ENCODE measurements at places on chromosomes 2 and 18.

DNA sequence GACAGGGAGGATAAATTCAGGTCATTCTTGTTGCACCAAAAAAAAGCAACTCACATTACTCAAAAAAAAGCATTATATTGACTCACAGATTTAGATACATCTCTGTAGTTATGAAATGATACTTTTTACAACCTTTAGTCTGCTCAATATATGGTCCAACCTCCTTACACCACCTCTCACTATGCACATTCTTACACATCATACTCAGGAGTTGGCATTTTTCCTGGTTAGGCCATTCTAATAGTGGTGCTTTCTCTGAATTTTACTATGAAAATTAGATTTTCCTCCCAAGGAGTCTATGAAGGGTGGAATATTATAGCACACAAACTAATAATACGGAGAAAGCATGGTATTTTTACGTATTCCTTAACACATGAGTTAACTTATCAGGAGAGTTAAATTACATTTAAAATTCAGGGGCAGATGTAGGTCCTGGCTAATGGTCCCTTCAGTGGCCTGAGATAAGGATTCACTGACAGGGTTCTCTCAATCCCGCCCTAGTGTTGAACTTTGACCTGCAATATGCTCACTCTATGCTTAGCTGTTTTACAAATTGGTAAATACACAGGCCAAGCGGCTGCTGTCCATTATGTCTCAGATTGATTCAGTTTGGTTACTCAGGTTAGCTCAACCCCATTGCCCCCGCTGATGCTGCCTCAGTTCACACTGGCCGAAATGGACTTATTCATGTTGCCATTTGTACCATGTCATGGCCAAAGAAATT, 153.6 kb downstream of the NCKAP5 start:
- DNase-seq, result no peak

DNA sequence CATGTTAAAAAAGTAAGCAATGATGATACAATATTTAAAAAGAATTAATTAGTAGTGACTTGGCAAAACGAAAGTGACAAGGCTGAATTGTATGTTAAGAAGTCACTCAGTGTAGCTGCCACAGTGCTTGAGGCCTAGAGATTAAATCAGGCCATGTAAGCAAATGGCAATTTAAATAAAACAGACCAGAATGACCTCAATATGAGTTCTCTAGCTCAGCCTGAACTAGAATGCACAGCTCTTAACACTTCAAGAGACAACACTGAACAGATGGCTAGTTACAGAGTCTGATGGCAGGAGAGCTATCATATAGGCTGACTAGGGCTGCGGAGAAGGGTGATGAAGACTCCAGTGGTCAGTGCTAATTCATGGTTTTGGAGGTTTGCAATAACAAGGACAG, 117.9 kb upstream of the ZBTB14 start:
- DNase-seq, result no peak

- DNase-seq, result no peak
Measured at GRCh38 chr2:12881952-12882351, 165.2 kb downstream of the TRIB2 start.

GRCh38 chr2:133171393-133172004, 396.8 kb downstream of the NCKAP5 start:
- DNase-seq, result no peak

- no peak for DNase-seq
Measured at GRCh38 chr2:217887841-217888701, 114.7 kb downstream of the TNS1 start.

DNA sequence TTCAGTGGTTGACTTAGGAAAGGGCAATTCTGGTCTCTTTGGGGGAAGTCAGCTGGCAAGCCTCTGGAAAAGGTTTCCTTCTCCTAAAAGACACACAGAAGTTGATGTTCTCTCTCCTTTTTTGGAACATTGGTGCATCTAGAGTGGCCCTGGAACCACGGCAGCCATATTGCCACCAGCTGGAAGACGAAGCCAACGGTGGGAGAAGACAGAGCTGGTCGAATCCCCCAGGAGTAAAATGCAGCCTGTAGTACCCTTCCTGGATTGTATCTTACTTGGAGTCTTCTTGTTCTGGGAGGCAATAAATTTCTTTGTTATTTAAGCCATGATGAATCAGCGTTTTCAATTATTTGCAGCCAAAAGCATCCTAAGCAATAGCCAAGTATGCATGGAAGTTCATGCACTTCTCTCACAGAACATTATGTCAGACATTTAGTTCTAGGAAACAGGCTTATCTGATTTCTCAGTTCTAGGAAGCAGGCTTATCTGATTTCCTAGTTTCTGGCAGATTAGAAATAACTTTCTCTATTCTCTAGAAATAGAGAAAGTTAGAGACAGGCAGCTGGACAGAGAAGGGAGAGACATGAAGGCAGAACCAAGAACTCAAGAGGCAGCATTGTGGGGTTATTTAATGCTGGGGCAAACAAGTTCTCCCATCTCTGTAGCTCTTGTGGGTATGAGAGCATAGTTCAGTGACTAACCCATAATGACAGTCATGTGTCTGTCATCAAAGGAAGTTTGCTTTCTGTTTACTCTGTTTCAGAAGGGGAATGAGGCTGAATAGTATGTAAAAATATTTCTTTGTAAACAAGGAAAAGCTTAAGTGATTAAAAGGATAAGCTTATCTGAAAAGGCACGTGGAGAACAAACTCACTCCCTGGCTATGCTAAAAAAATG, 40.5 kb upstream of the NABP1 start:
- no peak for DNase-seq

DNA sequence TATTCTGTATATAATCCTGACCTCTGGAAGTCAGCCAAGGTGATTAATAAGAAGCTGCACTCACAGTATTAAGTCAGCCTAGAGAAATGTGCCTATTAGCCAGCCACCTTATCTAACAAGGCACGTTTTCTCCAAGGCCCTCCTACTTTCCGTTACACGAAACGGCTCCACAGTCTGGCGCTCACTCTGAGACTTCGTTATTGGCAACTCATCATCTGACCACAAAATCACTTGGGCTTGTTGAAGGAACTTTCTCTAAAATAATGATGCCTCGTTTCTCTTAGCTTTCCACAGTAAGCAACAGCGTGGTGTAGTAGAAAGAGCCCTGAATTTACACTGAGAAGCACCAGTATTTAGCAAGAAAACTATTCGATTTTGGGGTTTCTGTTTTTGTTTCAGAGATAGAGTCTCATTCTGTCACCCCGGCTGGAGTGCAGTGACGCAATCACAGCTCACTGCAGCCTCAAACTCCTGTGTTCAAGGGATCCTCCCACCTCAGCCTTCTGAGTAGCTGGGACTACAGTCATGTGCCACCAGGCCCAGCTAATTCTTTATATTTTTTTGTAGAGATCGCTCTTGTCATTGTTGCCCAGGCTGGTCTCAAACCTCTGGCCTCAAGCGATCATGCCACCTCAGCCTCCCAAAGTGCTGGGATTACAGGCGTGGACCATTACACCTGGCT, 53.6 kb upstream of the SLC14A1 start:
- DNase-seq, result no peak

DNA sequence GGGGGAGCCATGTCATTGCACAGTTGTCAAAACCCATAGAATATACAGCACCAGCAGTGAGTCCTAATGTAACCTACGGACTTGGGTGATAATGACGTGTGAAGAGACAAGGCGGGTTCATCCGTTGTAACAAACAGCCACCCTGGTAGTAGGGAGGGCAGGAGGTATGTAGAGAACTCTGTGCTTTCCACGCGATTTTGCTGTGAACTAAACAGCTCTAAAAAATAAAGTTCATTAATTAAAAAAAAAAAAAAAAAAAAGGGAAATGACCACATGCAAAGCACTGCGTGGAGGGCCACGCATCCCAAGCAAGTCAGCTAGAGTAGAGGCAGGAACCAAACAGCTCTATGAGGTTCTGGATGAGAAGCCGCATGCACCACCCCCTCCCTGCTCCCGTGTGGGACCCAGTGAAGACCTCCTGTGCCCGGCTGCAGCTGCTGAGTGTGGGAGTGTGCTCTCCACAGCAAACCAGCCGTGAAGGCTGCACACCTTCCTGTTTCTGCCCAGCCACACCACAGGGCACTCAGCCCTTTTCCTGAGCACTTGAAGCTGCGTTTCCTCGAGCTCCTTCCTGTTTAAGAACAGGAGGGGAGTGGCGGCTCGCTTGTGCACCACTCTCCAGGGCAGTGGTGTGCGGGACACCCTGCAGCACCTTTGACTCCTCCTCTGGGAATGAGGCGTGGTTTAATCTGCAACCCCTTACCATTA, 65.6 kb downstream of the ODC1 start:
- DNase-seq, result no peak

- DNase-seq, result no peak
Measured at GRCh38 chr2:214169736-214170135, 241.1 kb upstream of the VWC2L start.

DNA sequence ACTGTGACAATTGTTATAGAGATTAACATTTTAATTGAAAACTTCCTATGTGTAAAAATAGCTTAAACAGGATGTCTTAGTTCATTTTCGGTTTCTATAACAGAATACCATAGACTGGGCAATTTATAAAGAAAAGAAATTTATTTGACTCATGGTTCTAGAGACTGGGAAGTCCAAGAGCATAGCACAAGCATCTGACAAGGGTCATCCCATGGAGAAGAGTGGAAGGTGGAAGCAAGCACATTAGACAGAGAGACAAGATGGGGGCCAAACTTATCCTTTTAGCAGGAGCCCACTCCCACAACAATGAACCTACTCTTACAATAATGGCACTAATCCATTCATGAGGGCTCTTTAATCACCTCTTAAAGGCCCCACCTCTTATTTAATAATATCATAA, 100.3 kb downstream of the FAM161A start:
- no peak for DNase-seq

GRCh38 chr2:241330616-241330981, 14.9 kb downstream of the SEPTIN2 start:
- no peak for DNase-seq

DNA sequence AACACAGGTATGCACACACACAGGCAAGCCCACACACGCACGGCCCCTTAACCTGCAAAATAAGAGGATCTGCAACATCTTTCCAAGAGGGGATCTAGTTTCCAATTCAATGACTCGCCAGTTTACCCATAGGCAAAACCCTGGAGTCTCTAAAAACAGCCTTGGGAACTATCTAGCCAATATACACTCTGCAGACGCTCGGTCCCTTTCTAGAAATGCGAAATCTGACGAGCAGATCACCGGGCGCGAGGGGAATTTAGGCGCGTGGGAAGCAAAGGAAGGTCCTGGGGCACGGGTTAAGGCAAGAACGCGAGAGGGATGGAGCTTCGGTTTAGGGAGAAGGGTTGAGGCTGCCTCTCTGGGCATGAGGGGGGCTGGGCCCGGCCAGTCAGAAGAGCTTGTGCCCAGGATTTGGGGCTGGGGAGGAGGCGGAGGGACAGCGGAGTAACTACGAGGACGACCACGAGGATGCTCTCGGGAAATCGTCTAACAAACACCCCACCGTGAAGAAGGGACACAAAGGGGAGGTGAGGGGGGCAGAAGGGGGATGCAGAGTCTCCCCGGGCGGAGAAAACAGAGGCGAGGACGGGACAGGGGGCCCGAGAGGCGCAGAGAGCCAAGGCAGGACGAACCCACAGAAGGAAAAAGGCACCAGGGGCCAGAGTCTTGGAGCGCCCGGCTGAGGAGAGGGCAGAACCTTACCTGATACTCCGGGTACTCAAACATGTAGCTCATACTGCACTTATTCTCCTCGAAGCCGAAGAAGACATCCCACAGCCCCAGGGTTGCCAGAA, 542 bp downstream of the PGAP1 start:
- no peak for DNase-seq

DNA sequence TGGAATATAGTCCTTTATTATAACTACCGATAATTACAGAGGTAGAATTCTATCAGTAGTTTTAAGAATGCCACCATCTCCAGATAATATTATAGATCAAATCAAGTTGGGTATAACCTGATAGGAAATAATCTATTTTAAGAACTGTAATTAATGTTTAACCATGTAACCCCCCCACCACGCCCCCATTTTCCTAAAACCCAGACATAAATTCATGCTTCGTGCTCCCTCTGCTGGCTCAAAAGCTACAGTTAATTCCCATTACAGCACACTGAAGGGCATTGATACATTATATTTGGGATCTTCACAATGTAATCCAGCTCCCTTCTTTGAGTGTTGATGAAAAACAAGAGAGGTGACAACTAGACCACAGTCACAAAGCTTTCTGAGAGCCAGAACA, 228.0 kb upstream of the SMAD7 start:
- no peak for DNase-seq

GRCh38 chr2:59622599-59623308, 930.7 kb downstream of the BCL11A start:
- no peak for DNase-seq

- DNase-seq, result no peak
Measured at GRCh38 chr2:135037831-135038230, 9.4 kb downstream of the MAP3K19 start.

- DNase-seq, result no peak
Measured at GRCh38 chr2:25165992-25166875, 2.1 kb downstream of the POMC start.

DNA sequence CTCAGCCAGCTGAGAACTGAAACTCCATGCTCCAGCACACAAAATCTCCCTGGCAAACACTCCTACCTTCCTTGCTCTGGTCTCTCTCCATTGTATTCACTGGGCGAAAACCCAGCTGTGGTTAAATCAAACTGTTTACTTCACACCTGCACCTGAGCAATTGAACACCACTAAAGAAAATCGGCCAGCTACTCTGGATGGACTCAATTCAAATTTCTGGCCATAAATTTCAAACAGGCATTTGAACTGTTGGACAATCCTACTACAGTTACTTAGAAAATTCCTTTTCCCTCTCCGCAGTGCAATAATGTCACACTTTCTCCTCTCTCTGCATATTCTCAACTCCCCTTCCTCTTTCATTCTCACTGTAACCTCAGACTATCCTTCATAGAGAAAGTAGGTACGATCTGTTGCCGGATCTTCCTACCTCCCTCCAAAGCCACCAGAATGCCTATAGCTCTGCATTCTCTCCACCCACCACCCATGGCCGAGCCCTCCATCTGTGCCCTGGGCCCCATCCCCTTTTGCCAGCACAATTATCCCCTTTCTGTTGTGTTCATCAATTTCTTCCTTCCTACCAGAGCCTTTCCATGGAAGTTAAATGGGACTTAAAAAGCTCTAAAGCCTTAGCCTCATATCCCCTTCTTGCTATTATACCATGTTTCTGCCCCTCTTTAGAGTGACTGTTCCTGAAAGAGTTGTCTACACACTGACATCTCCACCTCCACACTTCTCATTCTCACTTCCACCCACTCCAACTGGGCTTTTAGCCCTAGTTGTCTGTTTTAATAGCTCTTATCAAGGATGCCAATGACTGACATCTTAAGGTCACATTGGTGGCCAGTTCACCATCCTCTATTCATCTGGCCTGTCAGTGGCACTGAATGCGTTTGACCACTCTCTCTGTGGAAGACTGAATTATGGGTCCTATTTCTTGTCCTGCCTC, 127.5 kb upstream of the SLC1A4 start:
- DNase-seq, result no peak

GRCh38 chr2:196607073-196607472, 32.4 kb upstream of the CCDC150 start:
- no peak for DNase-seq

GRCh38 chr2:215403441-215404347, 32.2 kb downstream of the FN1 start:
- no peak for DNase-seq

- no peak for DNase-seq
Measured at GRCh38 chr2:187475499-187476248, 27.6 kb upstream of the CALCRL start.
